ENCODE measurements at places on chromosomes 16 and 17.

GRCh38 chr16:67648764-67649407, 3.9 kb downstream of the CARMIL2 start:
- H3K4me1 ChIP-seq, result peaks cover 18% of the 10 kb centered on the region
- H3K27ac ChIP-seq, result no peak overlapping the region

GRCh38 chr16:57709663-57710062, 15.1 kb downstream of the DRC7 start:
- peaks cover 42% of the 10 kb centered on the region for H3K27me3 ChIP-seq
- peaks cover 8% of the 10 kb centered on the region for H3K4me1 ChIP-seq
- H3K27ac ChIP-seq, result no peak overlapping the region
- DNase-seq, result no peak

GRCh38 chr17:1986783-1987451, 38.2 kb downstream of the RTN4RL1 start:
- H3K27me3 ChIP-seq, result peaks cover 6% of the 10 kb centered on the region
- no peak overlapping the region for H3K27ac ChIP-seq
- H3K4me3 ChIP-seq, result no peak overlapping the region
- DNase-seq, result no peak

- DNase-seq, result no peak
- H3K27me3 ChIP-seq, result no peaks in the 10 kb centered on the region
- no peaks in the 10 kb centered on the region for H3K36me3 ChIP-seq
These were observed 169.1 kb downstream of the HS3ST3B1 start for GRCh38 chr17:14469971-14470370.

DNA sequence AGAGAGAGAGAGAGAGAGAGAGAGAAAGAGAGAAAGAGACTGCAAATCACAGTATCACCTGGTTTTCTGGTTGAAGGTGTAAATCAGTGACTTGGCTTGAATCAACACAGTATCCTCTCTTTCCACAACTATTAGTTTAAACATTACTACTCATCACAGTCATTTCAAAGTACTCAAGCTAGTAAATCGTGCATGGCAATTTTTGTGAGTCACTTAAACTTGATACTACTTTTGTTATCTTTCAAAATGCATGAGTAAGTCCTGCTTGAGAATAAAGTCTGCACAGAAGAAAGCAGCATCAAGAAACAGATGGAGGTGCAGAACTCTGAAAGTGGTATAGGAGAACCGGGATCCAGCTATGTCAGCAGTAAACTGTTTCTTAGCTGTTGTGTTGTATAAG, 535.4 kb downstream of the CDH8 start:
- H3K4me3 ChIP-seq, result no peak overlapping the region
- no peaks in the 10 kb centered on the region for H3K27me3 ChIP-seq
- H3K36me3 ChIP-seq, result no peaks in the 10 kb centered on the region
- H3K27ac ChIP-seq, result no peak overlapping the region
- no peaks in the 10 kb centered on the region for H3K4me1 ChIP-seq
- DNase-seq, result no peak

- peaks cover 32% of the 10 kb centered on the region for H3K4me1 ChIP-seq
- peaks cover 26% of the 10 kb centered on the region for H3K36me3 ChIP-seq
These were observed 3.8 kb downstream of the CBX4 start for GRCh38 chr17:79835470-79835899.

- no peak overlapping the region for H3K4me3 ChIP-seq
- H3K36me3 ChIP-seq, result peaks cover 3% of the 10 kb centered on the region
- peaks cover 27% of the 10 kb centered on the region for H3K4me1 ChIP-seq
- H3K27me3 ChIP-seq, result peaks cover 78% of the 10 kb centered on the region
- DNase-seq, result peak; percentile 54
- peak overlapping the region; percentile 64 for H3K27ac ChIP-seq
These were observed 4.0 kb upstream of the DLX4 start for GRCh38 chr17:49964769-49965523.

DNA sequence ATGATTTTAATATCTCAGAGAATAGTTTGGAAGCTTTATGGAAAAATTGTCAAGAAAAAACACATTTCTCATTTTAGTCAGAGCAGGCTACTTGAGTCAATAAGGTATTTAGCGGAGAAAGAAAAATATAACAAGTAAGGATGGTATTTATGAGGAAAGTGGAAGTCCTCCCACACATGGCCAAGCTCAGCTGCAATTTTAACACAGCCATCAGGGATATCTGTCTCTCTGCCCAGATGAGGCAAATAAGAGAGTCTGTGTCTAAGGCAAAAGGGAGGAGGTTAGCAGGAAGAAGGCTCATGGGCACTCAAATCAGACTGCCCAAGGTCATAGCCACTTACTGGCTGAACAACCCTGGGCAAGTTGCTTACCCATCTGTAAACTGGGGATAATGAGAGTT, 5.2 kb upstream of the CMTM2 start:
- peaks cover 13% of the 10 kb centered on the region for H3K36me3 ChIP-seq
- DNase-seq, result no peak
- peaks cover 22% of the 10 kb centered on the region for H3K4me1 ChIP-seq
- H3K4me3 ChIP-seq, result no peak overlapping the region
- no peak overlapping the region for H3K27ac ChIP-seq

- H3K36me3 ChIP-seq, result peaks cover 26% of the 10 kb centered on the region
- DNase-seq, result no peak
- peak overlapping the region; percentile 34 for H3K4me3 ChIP-seq
- H3K27me3 ChIP-seq, result no peaks in the 10 kb centered on the region
These were observed 1.8 kb downstream of the COG1 start for GRCh38 chr17:73194514-73195222.

DNA sequence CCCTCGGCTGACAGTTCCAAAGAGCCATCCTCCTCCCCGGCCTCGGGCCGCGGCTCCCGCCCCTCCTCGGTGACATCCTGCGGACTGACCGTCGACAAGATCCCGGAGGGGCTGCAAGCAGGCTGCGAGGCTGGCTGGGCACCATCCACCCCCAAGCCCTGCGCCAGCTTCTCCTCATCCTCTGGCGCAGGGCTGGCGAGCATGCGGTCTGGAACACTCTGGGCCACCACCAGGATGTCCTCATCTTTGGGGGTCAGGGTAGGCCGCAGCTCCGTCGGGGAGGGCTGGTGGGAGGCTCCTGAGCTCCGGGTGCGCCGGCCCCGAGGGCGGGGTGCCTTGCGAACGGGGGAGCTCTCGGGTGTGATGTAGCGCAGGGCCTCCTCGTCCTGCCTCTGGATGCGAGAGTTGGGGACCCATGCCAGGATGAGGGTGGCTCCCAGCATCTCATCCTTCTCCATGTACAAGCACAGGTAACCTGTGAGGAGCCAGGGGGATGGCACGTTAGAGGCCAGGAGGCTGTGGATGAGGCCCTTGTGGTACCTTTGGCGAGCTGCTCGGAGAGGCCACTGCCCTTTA, 25.3 kb downstream of the TBC1D16 start:
- no peaks in the 10 kb centered on the region for H3K27me3 ChIP-seq
- no peaks in the 10 kb centered on the region for H3K36me3 ChIP-seq
- H3K4me3 ChIP-seq, result no peak overlapping the region
- no peak for DNase-seq
- no peak overlapping the region for H3K27ac ChIP-seq
- peaks cover 1% of the 10 kb centered on the region for H3K4me1 ChIP-seq
